ENCODE measurements at places on chromosomes 4 and X.

- no peak for DNase-seq
Observed at GRCh38 chrX:134622056-134622812, 36.0 kb downstream of the PLAC1 start.

DNA sequence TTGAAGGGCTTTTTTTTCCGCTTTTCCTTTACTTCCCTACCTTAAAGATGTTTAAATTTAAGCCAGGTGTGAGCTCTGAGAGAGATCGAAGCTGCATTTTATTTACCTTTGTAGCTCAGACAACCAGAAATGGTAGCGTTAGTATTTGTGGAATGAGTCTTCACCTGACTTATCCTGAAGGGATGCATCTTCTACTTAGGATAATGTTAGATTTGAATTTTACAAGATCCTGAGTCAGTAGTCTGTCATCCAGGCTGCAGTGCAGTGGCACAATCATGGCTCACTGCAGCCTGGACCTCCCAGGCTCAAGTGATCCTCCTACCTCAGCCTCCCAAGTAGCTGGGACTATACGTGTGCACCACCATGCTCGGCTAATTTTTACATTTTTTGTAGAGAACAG, 26.2 kb downstream of the TMSB4X start:
- DNase-seq, result no peak

- DNase-seq, result no peak
Observed at GRCh38 chr4:14379183-14379582, 623.1 kb upstream of the CPEB2 start.

DNA sequence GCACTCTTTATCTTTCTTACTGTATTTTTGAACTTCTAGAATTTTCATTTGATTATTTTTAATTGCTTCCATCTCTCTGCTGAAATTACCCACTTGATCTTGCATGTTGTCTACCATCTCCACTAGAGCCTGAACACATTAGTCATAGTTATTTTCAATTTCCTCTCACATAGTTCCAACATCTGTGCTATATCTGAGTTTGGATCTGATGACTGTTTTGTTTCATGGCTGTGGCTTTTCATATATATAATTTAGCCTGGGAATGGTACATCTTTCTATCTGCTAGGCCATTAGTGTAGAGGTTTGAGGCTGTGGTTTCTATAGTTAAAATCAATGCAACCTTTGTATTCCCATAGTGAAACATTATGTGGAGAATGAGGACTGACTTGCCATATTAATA, 33.2 kb downstream of the NPY2R start:
- no peak for DNase-seq
